HEK293T (cell line): ENCODE measurements at places on chromosomes 1 and 21.

GRCh38 chr1:63148825-63149645, 173.3 kb upstream of the FOXD3 start:
- DNase-seq, result peak; percentile 74

GRCh38 chr21:31634993-31635392, 24.5 kb upstream of the SOD1 start:
- no peak for DNase-seq

DNA sequence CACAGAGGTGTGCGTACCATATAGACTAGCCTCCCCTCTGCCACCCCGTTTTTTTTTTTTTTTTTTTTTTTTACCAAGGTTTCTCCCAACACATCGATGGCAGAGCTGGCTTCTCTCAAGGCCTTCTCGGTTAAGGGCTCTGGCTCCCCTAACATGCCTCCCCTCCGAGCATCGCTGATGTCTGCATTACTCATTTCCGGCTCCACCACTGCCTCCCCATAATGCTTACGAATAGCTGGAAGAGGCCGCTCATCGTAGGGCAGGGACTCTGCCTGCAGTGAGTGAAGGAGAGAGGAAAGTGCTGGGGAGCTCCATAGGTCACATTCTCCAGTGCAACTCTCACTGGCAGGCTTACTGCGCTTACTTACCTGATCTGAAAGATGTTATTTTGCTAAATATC, 20.6 kb downstream of the CEP104 start:
- DNase-seq, result no peak

DNA sequence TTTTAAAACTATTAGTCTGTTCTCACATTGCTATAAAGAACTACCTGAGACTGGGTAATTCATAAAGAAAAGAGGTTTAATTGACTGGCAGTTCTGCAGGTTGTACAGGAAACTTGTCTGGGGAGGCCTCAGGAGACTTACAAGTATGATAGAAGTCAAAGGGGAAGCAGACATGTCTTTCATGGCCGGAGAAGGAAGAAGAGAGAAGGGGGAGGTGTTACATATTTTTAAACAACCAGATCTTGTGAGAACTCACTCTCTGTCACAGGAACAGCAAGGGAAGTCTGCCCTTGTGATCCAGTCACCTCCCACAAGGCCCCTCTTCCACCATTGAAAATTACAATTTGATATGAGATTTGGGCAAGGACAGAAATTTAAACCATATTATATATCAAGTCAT, 55.9 kb downstream of the CLIC4 start:
- DNase-seq, result no peak

GRCh38 chr1:46133181-46133658, 791 bp upstream of the PIK3R3 start:
- no peak for DNase-seq

DNA sequence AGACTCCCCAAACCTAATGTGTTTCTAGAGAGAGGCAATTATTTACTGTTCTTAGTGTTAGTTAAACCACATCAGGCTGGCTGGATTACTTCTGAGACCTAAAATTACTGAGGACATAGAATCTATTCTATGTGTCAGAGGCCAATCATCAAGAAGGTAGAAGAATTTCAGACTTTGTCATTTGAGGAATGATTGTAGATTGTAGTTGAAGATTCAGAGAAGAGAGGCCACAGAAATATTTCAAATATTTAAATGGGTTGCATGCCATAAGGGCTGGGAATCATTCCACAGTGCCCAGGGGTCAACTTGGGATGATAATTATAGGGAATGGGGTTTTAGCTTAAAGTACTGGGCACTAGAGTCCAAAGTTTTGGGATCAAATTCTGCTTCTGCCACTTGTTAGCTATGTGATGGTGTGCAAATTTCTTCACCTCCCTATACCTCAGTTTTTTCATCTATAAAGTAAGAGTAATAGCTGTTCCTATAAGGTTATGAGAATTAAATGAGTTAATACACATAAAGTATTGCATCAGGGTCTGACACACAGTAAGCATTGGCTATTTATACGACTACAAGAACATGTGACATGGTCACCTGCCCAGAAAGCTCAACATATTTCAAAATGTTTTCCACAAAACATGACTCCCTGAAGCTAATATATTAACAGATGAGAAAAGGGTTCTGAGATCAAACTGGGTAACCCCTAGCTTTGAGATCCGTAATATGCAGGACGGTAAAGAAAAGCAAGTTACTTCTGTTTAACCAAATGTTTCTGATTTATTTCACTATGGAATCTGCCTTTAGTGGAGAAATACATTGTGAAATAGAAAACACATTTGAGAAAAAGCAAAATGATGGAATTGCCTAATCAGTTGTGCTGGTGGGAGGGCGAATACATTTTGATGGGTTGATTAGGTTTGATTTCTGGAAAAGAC, 69.7 kb upstream of the SPAG17 start:
- DNase-seq, result no peak

GRCh38 chr1:198254948-198255347, 98.2 kb downstream of the NEK7 start:
- DNase-seq, result no peak

GRCh38 chr1:185074307-185074706, 28.9 kb downstream of the RNF2 start:
- no peak for DNase-seq

DNA sequence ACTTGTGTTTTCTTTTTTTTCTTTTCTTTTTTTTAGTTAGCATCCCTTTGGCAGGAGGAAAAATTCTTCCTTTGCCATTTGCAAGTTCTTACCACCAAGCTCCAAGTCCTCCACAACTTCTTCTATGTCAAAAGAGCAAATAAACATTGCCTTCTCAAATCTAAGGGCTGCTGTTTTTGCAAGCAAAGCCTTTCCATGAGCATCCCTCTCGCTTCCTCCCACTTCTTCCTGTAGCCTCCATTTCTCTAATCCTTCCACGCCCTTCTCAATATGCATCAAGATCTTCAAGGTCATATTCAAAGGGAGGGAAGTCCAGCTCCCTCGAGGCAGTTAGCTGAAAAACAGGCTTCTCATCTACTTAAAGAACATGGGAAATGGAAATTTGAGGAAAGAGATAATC, 147.1 kb downstream of the ADSS2 start:
- DNase-seq, result no peak

GRCh38 chr1:33008051-33008914, 28.4 kb downstream of the AK2 start:
- no peak for DNase-seq

GRCh38 chr1:151988405-151988923, 5.2 kb downstream of the S100A10 start:
- DNase-seq, result no peak

DNA sequence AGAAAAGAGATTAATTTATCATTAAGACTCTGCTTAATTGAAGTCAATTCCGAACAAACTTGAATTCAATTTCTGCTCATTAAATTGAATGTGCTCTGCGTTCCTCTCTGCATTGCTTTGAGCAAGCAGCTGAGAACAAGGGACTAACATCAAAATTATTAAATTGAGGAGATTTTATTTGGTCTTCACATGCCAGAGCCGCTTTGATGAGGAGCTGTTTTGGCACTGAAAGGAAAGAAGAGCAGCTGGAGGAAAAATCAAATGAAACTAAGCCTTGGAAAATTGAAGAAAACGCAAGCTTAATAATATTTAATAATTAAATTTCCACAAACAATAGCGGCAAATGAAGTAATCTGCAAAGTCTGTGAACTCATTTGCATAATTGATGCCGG, 222.0 kb upstream of the PKN2 start:
- DNase-seq, result no peak

GRCh38 chr1:78586572-78586971, 33.7 kb upstream of the IFI44L start:
- no peak for DNase-seq

DNA sequence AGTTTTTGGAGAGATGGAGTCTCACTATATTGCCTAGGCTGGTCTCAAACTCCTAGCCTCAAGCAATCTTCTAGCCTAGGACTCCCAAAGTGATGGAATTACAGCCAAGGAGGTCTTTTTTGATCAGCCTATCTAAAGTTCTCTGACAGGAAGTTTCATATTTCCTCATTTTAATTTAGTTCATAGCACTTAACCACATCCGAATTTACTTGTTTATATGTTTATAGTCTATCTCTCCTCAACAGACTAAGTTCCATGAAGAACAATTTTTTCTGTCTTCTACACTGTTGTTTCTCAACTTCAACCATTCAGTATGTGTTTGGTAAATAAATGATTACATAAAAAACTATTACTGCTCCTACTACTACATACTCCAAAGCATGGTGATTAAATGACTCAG, 47.9 kb downstream of the GON4L start:
- no peak for DNase-seq

- DNase-seq, result no peak
Measured at GRCh38 chr1:114196992-114197907, 43.6 kb upstream of the SYT6 start.

DNA sequence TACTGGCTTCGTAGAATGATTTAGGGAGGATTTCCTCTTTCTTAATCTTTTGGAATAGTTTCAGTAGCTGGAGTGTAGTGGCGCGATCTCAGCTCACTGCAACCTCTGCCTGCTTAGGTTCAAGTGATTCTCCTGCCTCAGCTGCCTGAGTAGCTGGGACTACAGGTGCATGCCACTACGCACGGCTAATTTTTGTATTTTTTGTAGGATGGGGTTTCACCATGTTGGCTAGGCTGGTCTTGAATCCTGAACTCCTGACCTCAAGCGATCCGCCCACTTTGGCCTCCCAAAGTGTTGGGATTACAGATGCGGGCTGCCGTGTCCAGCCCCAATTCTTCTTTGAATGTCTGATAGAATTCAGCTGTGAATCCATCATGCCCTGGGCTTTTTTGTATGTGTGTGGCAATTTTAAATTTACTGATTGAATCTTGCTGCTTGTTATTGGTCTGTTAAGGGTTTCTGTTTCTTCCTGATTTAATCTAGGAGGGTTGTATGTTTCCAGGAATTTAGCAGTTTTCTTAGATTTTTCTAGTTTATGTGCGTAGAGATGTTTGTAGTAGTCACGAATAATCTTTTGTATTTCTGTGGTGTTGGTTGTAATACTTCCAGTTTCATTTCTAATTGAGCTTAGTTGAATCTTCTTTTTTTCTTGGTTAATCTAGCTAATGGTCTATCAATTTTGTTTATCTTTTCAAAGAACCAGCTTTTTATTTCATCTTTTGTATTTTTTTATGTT, 15.3 kb downstream of the MAN1C1 start:
- no peak for DNase-seq

DNA sequence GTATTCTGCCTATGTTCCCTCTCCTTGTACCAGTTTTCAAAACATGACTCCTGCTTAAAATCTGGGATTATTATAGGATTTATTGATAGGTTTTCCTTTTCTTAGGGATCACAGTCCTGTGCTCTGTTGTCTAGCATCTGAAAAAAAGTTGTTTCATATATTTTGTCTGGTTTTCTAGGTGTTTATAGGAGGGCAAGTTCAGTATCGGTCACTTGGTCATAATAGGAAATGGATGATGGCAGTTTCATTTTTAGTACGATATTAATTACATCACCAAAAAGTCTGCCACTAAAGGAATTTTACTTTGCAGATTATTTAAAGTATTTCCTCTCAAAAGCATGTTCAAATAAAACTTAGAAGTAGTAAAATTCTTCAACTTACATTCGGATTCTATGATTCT, 94.4 kb downstream of the RASAL2 start:
- DNase-seq, result no peak

DNA sequence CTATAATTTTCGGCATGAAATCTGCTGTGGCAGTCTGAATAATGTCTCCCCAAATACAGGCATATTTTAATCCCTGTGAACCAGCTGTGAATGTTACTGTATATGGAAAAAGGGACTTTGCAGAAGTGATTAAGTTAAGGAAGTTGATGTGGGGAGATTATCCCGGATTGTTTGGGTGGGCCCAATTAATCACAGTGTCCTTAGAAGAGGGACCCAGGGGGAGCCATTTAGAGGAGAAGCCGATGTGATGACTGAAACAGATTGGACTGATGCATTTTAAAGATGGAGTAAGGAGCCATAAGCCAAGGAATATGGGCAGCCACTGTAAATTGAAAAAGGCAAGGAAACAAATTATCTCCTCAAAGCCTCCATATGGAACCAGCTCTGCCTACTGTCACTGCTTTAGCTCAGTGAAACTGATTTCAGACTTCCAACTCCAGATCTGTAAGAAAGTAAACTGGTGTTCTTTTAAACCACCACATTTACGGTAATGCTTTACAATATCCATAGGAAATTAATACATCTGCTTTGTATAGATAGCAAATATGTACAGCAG, 61.1 kb upstream of the GPR88 start:
- no peak for DNase-seq

DNA sequence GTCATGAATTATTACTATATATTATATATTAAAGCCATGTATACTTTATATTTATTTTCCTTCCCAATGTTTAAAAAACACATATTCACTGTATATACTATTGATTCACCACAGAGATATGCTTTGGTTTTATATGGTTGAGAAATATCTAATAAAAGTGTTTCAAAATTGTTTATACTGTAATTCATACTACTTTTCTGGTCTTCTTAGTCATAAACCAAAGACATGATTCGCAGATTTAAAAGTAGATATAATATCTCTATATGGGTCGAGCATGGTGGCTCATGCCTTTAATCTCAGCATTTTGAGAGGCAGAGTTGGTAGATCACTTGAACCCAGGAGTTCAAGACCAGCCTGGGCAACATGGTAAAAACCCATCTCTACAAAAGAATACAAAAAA, 738.4 kb downstream of the USP25 start:
- no peak for DNase-seq

DNA sequence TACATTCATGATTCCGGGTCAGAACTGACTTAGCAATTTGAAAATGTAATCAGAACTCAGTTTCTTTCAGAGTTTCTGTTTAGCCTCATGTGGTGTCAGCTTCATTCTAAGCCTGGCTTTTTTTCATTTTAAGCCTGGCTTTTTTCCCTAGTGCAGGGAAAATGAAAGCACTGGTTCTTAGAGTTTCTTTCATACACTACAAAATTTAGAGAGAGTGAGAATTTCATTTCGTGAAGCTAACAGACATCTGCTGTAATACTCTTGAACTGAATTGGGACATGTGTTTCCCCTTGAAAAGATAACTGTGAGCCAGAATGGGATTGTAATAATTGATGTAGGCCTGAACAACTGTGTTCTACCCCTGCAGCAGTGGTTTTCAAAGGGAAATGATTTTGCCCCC, 95.3 kb upstream of the KIAA0040 start:
- DNase-seq, result no peak

- no peak for DNase-seq
Measured at GRCh38 chr1:200525090-200525987, 95.2 kb downstream of the KIF14 start.
